ENCODE measurements at places on chromosomes 6 and 20. TPM values are rescaled to one million over a fixed set of nuclear protein-coding genes. Genes with fewer than 3 reads are reported as not detected.

The ZBTB22 gene
- polyA plus RNA-seq: 16.3 TPM

GRCh38 chr6:57190140-57190539 is 18.0 kb downstream of the BAG2 start:
- DNase-seq: no peak

DNA sequence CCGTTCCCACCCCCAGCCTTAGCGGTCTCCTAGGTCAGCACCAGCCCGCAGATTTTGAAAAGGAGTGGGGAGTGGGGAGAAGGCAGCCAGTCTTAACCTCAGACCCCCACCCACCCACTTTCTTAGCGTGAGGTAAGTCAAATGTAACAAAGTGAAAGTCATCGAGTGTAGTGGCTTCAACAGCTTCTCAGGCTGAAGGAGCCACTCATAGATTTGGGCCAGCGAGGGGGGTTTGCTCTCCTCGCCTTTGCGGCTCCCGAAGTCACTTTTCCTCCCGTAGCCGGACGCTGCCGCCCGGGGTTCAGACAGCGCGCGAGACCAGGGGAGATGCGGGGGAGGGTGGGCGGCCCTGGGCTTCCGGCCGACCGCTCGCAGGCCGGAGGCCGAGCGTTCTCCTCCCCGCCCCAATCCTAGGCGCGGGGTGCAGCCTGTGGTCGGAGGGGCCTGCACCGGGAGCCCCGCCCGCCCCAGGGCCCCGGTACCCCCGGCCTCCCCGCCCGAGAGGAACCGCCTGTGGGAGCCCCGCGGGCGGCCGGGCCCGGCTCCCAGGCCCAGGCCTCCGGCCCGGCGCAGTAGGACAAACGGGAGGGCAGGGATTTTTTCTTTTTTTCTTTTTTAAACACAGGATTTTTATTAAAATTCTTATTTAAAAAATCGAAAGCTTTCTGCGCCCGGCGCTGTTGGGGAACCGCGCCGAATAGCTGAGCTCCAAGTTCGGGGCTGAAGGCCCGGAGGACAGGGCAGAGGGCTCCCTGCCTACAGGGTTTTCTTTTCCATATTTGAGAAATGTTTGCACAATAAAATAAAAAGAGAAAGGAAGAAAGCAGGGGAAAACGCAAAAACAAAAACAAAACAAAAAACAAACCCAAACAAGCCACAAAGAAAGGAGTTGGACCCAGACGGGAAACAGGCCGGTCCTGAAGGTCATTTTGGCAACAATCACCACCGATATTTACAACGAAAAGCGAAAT is 3.2 kb downstream of the NKX2-2 start:
- DNase-seq: no peak

- no peak for DNase-seq
Observed at GRCh38 chr20:47479093-47479492, 22.6 kb upstream of the NCOA3 start.

- DNase-seq: no peak
Observed at GRCh38 chr6:169165561-169166300, 87.9 kb downstream of the THBS2 start.

GRCh38 chr6:53986165-53986720 is 125.0 kb upstream of the MLIP start:
- peak; percentile 70 for DNase-seq

DNA sequence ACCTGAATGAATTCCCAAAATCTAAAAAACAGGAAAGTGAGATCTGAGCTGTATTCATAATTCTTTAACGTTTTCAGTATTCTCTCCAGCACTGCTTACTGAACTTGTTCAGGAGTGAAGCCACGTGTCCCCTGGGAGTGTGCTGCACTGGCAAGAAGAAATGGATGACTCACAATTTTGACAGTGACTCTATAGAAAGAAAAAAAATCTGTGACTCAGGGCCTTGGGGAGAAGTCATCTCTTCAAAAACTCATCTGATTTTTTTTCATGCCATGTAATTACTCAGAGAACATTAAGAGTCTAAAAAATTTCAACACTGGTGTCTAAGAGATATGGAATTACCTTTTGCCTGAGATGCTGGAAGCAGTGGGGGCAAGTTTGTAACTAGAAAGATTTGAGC is 39.7 kb downstream of the ANKEF1 start:
- DNase-seq: no peak

The SPATS1 gene
- not detected for polyA plus RNA-seq

DNA sequence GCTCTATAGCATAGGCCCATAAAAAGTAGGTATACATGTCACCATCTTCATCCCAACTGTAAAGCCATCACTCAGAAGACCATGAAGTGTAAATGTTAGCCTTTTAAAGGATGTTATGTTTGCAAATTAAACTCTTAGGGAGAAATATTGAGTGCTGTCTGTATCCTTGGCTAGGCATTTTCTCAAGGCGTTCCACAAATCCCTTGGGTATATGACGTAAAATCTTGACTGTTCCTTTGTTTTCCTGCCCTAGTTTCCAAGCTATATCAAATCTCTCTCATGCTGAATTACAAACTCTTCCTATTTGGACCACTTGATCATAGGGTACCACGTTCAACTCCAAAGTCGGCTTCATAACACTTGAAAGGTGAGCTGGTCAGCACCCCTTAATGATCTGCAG is 486.2 kb downstream of the HDGFL1 start:
- DNase-seq: no peak

The TSBP1 gene
- not detected for polyA plus RNA-seq

The SYTL3 gene
- polyA plus RNA-seq: 3.1 TPM

- DNase-seq: no peak
Observed at GRCh38 chr6:28771401-28772267, 152.2 kb downstream of the TRIM27 start.

DNA sequence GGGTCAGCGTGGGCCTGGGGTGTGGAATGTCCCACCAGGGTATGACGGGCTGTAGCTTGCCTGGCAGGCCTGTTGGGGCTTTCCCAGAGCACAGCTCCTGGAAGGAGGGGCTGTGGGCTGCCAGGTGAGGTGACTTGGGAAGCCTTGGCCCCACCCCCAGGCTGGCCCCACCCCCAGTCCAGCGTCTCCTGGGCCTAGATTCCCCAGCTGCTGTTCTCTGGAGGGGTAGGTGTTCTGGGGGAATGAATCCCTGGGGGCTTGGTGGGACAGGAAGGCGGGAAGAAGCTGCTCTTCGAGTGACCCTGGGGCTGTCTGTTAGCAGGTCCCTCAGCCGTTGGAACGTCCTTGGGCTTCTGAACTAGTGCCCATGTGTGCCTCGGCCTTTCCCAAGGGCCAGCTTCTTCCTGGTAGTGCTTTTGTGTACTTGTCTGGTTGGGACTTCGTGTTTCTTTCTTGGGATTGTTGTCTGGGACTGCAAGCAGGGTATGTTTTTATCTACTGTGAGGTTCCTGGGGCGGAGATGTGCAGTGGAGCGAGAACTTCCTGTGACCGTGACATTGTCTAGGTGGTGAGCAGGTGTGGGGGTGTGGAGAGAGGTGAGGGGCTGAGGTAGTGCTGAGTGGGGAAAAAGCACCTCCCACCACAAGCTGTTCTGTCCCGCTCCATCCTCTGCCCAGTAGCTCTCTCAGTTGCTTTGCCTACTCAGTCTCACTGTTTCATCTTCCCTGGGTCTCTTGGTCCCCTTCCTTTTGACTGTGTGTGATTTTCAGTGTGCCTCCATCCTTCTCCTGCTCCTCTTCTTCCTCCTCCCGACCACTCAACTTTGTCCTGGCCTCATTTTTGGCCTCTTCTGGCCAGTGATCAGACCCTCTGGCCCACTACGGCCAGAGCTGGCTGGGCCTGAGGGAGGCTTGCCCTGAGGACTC is 1.3 kb upstream of the DDR1 start:
- peak; percentile 89 for DNase-seq

- DNase-seq: no peak
Observed at GRCh38 chr6:135265278-135265677, 84.2 kb downstream of the MYB start.

- no peak for DNase-seq
Observed at GRCh38 chr6:164013480-164014208, 599.1 kb downstream of the QKI start.

DNA sequence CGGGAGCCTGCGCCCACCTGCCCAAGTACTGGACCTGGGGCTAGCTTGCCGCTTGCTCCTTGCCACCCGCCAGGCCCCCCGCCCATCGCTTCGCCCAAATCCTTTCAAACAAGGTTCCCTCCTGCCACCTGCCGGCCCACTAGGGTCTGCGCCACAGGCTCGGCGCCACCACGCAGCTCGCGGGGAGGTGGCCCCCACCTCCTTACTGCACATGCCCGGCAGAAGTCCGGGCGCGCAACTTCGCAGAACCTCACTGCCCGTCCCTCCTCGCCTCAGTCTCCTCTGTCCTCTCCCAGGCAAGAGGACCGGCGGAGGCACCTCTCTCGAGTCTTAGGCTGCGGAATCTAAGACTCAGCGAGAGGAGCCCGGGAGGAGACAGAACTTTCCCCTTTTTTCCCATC is 11.2 kb downstream of the GNAS-AS1 start:
- peak; percentile 67 for DNase-seq

The RIPK1 gene
- 14.7 TPM for polyA plus RNA-seq

- DNase-seq: no peak
Observed at GRCh38 chr6:53238311-53238710, 89.7 kb upstream of the GCM1 start.

The MAS1 gene
- not detected for polyA plus RNA-seq

GRCh38 chr6:81148751-81149150 is 603.7 kb downstream of the TENT5A start:
- DNase-seq: no peak

DNA sequence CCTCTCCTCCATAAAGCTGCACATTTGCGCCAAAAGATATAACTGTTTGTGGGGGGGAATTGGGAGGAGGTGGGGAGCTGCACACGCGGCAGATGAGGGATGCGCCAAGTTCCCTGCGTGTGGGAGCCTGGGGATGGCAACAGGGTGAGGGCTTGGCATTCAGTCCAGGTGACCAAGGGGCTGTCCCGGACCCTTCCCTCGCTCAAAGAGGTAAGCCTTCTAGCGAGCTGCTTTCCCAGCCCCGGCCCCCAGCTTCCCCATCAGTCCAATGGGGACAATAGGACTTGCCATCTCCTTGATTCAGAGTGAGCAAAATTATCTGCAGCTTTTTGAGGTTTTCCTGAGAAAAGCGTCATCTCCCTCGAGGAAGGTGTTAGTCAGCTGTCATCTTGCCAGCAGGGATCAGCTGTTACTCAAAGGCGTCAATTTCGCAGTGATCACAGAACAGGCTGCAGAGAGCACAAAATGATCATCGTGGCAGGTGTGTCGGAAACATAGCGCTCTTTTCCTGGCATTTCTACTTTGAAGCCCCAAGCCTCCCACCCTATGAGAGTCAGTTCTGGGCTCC is 21.3 kb downstream of the ZNF831 start:
- DNase-seq: no peak

The CPXM1 gene
- polyA plus RNA-seq: 7.1 TPM

- DNase-seq: peak; percentile 37
Observed at GRCh38 chr6:73885393-73885792, 189.4 kb downstream of the CD109 start.

- DNase-seq: no peak
Observed at GRCh38 chr6:20581070-20581469, 46.8 kb downstream of the CDKAL1 start.

- DNase-seq: no peak
Observed at GRCh38 chr6:157716251-157716995, 106.6 kb upstream of the SNX9 start.

The NKAIN4 gene
- 107 TPM for polyA plus RNA-seq

The TSHZ2 gene
- polyA plus RNA-seq: 0.86 TPM

DNA sequence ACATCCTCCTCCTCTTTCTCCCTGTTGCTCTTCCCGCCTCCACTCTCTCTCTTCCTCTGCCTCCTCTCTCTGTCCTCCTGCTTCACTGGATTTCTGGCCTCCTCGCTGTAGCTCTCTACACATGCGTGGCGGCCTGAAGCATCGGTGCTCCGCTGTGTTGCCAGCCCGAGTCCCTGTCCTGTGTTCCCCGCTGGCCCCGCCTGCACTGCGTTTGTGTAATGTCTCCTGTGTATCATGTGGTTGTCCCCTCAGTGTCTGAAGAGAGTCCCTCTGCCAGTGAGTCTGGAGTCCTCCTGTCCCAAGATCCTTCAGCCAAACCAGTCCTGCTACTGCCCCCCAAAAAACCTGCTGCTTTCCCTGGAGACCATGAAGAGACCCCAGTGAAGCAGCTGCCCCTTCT is 143.8 kb downstream of the TBC1D7 start:
- no peak for DNase-seq

DNA sequence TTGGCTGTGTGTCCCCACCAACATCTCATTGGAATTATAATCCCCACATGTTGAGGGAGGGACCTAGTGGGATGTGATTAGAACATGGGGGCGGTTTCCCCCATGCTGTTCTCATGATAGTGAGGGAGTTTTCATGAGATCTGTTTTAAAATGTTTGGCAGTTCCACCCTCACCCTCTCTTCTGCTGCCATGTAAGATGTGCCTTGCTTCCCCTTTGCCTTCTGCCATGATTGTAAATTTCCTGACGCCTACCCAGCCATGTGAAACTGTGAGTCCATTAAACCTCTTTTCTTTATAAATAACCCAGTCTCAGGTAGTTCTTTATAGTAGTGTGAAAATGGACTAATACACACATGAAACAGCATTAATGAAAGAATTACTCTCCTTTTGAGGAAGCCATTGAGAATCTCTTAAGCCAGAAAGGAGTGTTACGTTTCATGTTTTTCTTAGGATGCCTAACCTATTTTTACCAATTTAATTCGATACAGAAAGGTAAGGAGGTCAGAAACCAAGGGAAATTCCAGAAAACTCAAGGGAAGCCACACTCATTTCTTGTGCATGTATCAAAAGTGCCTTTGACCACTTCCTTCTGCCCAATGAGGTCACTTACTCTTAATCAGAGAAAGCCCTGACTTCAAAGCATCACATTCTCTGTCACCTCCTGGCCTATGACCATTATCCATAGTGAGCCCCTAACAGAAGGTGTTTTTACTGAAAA is 24.7 kb upstream of the HINT3 start:
- DNase-seq: no peak

DNA sequence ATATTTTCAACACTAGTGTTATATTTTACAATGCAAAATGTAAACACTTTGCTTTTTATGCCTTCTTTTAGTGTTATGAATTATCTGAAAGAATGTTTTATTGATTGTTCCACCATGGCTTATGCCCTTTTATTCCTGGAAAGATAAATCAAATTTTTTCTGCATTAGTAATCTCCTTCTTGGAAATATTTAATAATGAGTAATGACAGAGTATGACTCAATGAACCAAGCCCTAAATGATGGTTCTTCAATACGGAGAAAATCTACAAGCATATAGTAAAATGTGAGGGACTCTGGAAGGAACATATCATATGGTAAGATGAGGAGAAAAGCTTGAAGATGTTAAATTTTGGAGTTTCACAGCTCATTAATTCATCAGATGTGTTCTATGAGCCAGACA is 929.6 kb downstream of the C6orf118 start:
- no peak for DNase-seq

The IYD gene
- 6.0 TPM for polyA plus RNA-seq

DNA sequence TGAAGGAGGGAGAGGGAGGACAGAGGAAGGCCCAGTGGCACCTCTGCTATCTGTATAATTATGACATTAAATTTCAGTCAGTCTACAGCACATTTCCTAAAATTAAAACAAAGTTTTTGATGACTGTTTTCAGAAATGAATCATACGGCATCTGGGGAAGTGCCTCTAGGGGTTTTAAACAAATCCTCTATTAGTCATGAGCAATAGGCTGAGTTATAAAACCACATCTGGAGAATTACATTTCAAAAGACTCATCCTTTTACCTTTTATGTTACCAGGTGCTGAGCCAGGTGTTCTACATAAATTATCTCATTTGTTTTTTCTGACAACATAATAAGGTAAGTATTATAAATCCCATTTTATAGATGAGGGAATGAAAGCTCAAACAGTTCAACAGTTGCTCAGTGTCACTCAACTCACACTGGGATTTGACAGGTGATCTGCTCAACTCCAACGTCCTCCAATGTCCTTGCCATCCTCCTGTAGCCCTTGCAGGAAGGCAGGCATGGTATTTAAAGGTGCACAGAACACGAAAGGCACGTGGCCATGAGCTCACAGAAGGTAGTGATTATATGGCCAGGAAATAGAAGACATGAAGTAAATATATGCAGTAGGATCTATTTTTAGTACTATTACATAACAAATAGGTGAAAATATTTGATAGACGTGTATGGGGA is 184.2 kb upstream of the MAN1A1 start:
- DNase-seq: no peak
